Thyroid gland (tissue), 4 donors: ENCODE measurements at places on chromosomes 13 and 19. TPM values are rescaled to one million over a fixed set of nuclear protein-coding genes. Genes with fewer than 3 reads are reported as not detected.

GRCh38 chr19:50171752-50172151, 8.7 kb upstream of the IZUMO2 start:
- DNase-seq, result no peak
- peaks cover 8% of the 10 kb centered on the region for H3K4me1 ChIP-seq
- H3K27ac ChIP-seq, result no peak overlapping the region
- no peaks in the 10 kb centered on the region for H3K36me3 ChIP-seq

DNA sequence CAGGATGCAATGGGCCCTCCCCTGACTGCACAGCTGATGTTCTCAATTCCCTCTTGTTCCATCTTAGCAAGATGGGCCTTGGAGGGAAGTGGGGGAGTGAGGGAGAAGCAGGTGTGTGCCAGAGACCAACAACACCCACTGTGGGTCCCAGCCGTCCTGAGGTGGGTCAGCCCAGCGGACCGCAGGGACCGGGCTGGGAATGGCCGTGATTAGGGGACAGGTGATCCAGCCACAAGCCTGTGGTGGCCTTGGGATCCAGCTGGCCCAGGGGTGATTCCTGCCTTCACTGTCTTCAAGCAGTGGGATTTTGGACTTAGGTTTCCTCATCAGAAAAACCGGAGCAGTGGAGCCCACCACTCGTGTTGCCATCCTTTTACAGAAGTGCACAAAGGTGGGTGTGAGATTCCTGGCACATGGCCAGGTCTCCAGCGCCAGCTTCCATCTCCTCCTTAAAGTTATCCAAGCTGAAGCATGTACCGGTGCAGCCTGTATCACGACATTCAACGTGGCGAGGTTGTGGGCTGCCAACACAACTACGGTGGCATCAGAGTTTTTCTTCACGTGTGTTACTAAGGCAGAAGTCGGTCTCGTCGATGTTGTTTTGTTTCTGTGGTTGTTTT, 9.0 kb upstream of the ATP11A start:
- no peak overlapping the region for H3K4me3 ChIP-seq
- DNase-seq, result no peak
- peaks cover 7% of the 10 kb centered on the region for H3K4me1 ChIP-seq
- H3K27ac ChIP-seq, result no peak overlapping the region
- no peaks in the 10 kb centered on the region for H3K27me3 ChIP-seq

Gene PALM
- 24.1 TPM for total RNA-seq

Gene FCER2
- total RNA-seq, result not detected

DNA sequence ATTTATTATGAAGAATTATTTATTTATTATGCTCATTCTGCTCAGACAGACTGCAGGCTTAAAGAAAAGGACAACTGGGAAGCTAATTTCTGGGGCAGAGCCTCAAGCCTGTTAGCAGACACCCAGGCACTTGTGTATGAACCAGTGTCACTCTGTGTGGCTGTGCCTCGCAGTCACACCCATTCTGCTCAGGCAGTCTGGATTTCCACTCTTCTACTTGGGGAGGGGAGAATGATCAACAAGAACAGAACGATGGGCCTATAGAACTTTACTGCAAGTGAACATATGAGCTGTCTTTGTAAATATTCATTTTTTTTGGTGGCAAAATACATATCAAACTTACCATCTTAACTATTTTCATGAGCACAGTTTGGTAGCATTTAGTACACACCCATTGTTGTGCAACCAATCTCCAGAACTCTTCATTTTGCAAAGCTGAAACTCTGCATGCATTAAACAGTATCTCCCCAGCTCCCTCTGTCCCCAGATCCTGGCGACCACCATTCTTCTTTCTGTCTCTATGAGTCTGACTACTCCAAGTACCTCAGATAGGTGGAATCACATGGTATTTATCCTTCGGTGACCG, 181.7 kb downstream of the NUFIP1 start:
- peaks cover 14% of the 10 kb centered on the region for H3K4me1 ChIP-seq
- no peak for DNase-seq
- H3K27ac ChIP-seq, result no peak overlapping the region
- no peaks in the 10 kb centered on the region for H3K36me3 ChIP-seq
- H3K27me3 ChIP-seq, result no peaks in the 10 kb centered on the region

DNA sequence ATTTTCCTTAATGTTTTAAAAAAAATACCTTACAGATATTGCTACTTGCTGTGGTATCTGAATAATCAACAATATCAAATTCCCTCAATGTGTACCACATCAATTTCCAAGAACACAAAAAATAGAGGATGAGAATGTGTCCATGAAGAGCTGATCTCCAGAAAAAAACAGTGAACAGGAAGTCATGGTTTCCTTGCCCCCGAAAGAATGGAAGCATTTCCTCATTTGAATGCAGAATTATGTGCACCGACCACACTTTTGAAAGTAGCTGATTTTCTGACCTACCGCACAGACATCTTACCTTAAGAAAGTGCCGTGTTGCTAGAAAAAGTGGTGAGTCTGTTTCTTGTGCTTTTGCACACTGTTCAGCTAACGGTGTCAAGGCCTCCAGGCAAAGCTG, 13.4 kb upstream of the EEF1AKMT1 start:
- DNase-seq, result no peak

DNA sequence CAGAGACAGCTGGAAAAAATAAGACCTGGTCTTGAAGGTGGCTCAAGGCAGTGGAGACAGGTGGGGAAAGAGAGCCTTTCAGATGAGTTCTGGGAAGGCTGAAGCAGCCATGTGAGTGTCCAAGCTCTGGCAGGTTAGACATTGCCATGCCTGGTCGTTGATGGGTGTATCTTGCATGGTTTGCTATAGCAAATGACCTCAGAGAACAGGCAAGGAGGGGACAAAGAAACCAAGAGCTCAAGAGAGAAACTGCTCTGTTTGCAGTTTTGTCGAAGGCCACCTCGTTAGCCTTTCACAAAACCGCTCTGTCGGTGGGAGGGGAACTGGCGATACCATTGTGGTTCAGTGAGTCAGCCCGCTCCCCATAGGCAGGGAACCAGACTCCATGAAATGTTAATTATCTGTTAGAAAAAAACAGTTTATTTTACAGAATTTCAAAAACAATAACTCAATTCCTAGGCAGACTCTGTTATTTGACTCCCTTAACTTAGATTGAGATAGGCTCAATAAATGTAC, 82.8 kb upstream of the ARGLU1 start:
- no peak overlapping the region for H3K27ac ChIP-seq
- no peaks in the 10 kb centered on the region for H3K4me1 ChIP-seq
- H3K27me3 ChIP-seq, result no peaks in the 10 kb centered on the region
